Kidney (tissue), 22 donors: ENCODE measurements at places on chromosomes 12 and 14.

DNA sequence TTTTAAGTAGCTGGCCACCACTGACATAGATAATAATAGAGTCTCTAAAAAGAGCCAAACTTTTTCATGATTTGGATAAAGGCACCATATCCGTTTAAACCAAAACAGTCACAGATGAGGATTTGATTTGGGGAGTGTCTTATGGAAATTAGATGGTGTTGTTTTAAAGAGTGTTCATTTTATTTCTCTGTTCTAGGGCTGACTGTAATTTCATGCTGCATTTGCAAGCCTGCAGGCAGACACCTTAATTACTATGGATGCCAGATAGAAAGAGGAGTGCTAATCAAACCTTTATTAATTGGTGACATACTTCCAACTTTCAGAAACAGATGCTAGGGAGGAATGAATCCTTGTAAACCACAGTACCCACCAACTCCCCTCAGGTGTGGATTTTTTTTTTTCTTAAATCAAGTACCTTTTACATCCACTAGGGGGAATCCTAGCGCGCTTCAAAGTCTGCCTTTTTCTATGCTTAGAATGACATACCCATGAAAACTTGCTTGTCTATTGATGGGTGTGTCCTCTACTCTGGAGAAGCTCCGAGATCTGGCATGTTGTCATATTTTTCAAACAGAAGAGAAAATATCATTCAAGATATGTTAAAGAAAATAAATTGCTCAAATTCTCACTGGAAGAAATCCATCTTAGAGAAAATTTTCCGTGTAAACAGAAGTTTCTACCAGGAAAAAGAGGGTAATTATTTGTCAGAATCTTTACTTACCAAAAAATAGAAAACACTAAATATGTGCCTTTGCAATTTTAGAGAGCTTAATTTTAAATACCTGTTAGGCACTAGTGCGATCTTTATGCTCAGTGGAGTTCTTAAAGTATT is 14.2 kb upstream of the PLXNC1 start:
- no peaks in the 10 kb centered on the region for H3K36me3 ChIP-seq
- DNase-seq = peak; percentile 49
- no peaks in the 10 kb centered on the region for H3K27me3 ChIP-seq

- peak overlapping the region; percentile 98 for H3K27ac ChIP-seq
- DNase-seq = no peak
- peaks cover 41% of the 10 kb centered on the region for H3K4me1 ChIP-seq
- H3K36me3 ChIP-seq = no peaks in the 10 kb centered on the region
These were observed 42.2 kb upstream of the ATP23 start for GRCh38 chr12:57899010-57899662.

- H3K4me1 ChIP-seq = no peaks in the 10 kb centered on the region
- DNase-seq = no peak
- H3K27ac ChIP-seq = no peak overlapping the region
- H3K4me3 ChIP-seq = no peak overlapping the region
- no peaks in the 10 kb centered on the region for H3K36me3 ChIP-seq
These were observed 72.2 kb downstream of the TSPAN8 start for GRCh38 chr12:71085575-71085974.

- no peaks in the 10 kb centered on the region for H3K36me3 ChIP-seq
- H3K27ac ChIP-seq = peak overlapping the region; percentile 92
- H3K4me3 ChIP-seq = no peak overlapping the region
- no peaks in the 10 kb centered on the region for H3K27me3 ChIP-seq
These were observed 16.5 kb upstream of the IFT81 start for GRCh38 chr12:110107369-110108281.

GRCh38 chr12:78531831-78532458 is 332.6 kb upstream of the SYT1 start:
- no peaks in the 10 kb centered on the region for H3K36me3 ChIP-seq
- H3K27me3 ChIP-seq = no peaks in the 10 kb centered on the region
- DNase-seq = no peak
- no peak overlapping the region for H3K27ac ChIP-seq
- H3K4me1 ChIP-seq = no peaks in the 10 kb centered on the region

DNA sequence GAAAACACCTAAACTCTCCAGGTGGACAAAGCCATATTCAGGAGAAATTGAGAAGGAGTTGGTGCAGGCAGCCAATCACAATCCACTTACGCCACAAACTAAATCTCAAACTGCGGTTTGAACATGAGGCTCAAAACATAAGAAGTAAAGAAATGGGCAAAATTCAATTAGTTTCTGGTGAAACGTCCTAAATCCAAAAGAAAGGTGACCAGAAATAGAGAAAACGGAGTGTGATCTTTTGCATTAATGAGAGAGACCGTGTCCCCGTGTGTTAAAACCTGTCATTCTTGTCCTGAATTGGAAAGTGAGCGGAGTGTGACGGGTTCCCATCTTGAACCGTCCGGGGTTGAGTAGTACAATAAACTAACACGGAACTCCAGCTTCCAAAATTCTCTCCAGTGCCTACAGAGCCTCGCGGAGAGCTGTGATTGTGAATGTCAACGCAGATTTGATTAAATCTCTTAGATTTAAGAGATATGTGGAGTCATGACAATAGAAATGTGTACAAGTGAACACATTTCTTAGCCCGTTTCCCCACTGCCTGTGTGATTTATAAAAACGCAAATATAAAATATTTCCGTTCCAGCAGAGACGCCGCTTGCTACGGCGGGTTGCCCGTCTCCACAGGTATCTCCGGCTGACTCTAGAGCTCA is 595 bp upstream of the METAP2 start:
- peaks cover 5% of the 10 kb centered on the region for H3K4me1 ChIP-seq
- H3K27ac ChIP-seq = peak overlapping the region; percentile 92
- DNase-seq = peak; percentile 82
- peaks cover 2% of the 10 kb centered on the region for H3K36me3 ChIP-seq
